ENCODE measurements at places on chromosomes 2 and 18.

- DNase-seq, result no peak
Measured at GRCh38 chr2:55460562-55460961, 40.9 kb upstream of the CCDC88A start.

- no peak for DNase-seq
Measured at GRCh38 chr2:173948842-173949241, 16.3 kb downstream of the SP3 start.

GRCh38 chr18:37712776-37713175 lies 147.2 kb upstream of the CELF4 start:
- DNase-seq, result no peak

GRCh38 chr2:52467189-52467588 lies 1300.4 kb upstream of the CHAC2 start:
- no peak for DNase-seq

DNA sequence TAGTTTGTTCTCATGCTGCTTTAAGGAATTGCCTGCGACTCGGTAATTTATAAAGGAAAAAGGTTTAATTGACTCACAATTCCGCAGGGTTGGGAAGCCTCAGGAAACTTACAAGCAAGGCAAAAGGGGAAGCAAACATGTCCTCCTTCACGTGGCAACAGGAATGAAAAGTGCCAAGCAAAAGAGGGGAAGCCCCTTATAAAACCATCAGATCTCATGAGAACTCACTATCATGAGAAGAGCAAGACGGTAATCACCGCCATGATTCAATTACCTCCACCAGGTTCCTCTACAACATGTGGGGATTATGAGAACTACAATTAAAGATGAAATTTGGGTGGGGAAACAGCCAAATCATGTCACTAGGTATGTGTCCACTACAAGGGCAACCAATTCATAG lies 53.9 kb downstream of the MAP4K3 start:
- DNase-seq, result no peak

- DNase-seq, result no peak
Measured at GRCh38 chr2:104790901-104791495, 62.9 kb upstream of the POU3F3 start.

DNA sequence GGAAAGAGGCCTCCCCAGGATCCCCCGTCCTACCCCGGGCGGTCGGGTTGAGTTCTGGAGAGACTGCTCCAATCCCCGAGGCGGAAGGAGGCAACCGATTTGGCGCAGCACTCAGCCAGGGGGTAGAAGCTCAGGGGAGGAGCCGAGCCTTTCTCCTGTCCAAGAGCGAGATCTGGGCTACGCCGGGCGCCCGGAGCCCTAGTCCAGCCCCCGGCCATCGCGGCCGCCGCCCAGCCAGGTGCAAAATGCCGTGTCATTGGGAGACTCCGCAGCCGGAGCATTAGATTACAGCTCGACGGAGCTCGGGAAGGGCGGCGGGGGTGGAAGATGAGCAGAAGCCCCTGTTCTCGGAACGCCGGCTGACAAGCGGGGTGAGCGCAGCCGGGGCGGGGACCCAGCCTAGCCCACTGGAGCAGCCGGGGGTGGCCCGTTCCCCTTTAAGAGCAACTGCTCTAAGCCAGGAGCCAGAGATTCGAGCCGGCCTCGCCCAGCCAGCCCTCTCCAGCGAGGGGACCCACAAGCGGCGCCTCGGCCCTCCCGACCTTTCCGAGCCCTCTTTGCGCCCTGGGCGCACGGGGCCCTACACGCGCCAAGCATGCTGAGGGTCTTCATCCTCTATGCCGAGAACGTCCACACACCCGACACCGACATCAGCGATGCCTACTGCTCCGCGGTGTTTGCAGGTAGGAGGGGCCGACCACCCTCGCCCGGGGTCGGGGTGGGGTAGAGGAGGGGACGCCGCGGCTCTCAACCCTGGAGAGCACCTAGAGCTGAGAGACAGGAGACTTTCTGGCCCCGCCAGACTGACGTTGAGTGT lies at the start of gene DYSF:
DYSF (plus strand) TSS at position 158 of the 817 bp plus-strand sequence.
- no peak for DNase-seq

- no peak for DNase-seq
Measured at GRCh38 chr2:208006337-208006736, 19.0 kb downstream of the PLEKHM3 start.

GRCh38 chr18:36756242-36756641 lies 72.6 kb downstream of the TPGS2 start:
- no peak for DNase-seq

- DNase-seq, result no peak
Measured at GRCh38 chr2:222318712-222319585, 20.2 kb upstream of the PAX3 start.

DNA sequence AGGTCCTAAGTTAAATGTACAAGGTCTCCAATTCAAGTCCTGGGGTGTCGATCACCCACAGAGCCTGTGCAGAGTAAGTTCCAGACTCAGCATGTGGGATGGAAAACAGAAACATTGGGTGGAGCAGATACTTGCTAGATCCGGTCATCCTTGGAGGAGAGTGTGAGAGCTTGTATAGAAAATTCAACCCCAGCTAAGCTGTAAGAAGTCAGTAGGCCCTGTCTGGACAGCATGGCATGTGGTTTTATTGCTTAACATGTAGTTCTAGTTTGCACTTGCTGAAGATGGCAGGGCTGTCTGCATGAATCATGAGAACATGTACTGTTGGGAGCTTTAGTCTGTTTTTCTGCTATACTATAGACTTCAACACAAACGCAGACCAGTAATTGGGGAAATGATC lies 189.6 kb upstream of the RMP24 start:
- no peak for DNase-seq

GRCh38 chr2:239302083-239302807 lies 98.6 kb downstream of the HDAC4 start:
- DNase-seq, result no peak

DNA sequence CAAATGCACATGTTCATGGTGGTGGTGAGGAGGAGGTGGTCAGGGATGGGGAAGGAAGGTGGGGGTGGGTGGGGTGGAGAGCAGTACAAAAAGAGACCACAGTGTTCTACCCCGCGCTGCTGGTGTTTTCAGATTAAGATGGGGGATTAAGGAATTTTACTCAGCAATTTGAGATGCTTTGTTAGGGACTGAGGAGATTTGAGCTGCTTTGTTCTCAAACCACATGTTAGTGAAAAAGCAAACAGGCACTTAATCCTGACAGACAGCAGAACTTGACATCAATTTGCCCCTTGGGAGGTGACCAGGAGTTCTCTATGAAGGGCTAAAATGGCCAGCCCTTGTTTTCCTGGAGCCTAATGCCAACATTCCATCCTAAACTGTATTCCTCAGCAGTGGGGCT lies 244.5 kb downstream of the MEIS1 start:
- no peak for DNase-seq

- no peak for DNase-seq
Measured at GRCh38 chr2:88824951-88825350, 133.5 kb downstream of the RPIA start.

- DNase-seq, result no peak
Measured at GRCh38 chr18:37470986-37471385, 94.6 kb downstream of the CELF4 start.

All from amygdala (tissue), 56 donors.